ENCODE measurements at places on chromosomes 6 and 20. TPM values are rescaled to one million over a fixed set of nuclear protein-coding genes. Genes with fewer than 3 reads are reported as not detected.

Gene FAM110A
- polyA plus RNA-seq = 15.4 TPM

Gene COL10A1
- polyA plus RNA-seq = not detected

Gene MAFB
- polyA plus RNA-seq = 0.07 TPM

Gene OPRL1
- polyA plus RNA-seq = 0.68 TPM

Gene PRKN
- polyA plus RNA-seq = 0.50 TPM

Gene HLA-DRB5
- 0.46 TPM for polyA plus RNA-seq

Gene PCNA
- polyA plus RNA-seq = 71.9 TPM

Gene TFAP2A
- not detected for polyA plus RNA-seq

Gene METTL24
- polyA plus RNA-seq = 0.69 TPM

Gene MYB
- 0.35 TPM for polyA plus RNA-seq

Gene MCHR2
- not detected for polyA plus RNA-seq

Gene PBOV1
- polyA plus RNA-seq = not detected

Gene EMILIN3
- not detected for polyA plus RNA-seq

DNA sequence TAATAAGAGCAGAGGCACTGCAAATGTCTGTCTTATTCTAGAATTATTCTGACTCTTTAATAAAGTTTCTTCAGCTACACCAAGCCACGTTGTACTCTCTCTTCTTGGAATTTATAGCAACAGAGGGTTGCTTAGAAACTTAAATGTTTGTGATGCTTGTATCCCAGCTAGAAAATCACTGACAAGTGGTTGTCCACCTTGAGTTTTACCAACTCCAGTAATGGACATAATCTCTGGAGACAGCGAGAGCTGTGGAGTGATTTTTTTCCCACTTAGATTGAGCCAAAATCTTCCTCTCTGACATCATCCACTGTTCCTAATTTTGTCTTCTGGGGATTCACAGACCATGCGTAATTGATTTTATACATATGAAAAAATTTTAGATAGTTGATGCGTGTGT is 8.0 kb downstream of the ECT2L start:
- no peak for DNase-seq

DNA sequence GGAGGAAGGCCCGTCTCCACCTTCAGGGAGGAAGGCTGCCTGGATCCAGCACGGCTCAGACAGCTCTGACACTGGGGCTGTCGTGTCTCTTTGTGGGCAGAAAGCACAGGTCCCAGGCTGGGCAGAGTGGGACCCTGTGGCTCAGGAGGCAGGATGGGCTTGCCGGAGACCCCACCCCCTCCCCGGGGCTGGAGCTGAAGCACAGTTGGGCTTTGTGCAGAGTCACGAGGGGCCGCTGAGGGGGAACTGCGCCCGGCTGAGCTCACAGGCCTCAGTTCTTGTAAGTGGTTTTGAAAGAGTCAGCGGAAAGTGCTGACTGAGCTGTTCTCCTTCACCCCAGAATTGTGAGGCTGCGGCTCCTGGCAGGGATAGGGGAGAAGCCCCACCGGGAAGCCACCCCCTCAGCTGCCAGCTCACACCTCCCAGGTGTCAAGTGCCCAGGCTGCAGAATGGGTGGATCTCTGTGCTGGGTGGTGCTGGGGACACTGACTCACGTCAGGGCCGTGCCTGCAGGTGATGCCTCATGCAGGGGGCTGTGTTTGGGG is 145.5 kb upstream of the RNF24 start:
- DNase-seq = no peak

- no peak for DNase-seq
Measured at GRCh38 chr6:9485992-9486391, 928.9 kb downstream of the TFAP2A start.

DNA sequence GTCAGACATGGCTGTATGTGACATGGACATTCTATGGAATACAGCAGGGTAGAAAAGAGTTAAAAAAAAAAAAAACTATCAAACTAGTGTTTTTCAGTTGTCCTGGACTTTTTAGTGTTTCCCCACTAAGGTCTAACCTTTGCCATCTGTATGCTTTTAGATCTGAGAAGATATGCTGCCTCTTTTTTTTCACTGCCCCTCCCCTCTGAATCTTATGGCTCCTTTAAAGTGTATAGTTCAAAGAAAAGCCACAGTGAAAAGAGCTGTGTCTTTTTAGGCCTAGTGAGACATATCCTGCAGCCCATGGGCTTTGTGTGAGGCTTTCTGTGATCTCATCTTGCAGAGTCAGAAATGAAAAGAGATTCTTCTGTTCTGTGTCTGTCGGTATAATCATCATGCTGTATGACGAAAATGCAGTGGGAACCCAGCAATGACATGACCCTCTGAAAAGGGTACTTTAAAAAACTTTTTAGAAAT is 29.3 kb downstream of the ADGRG6 start:
- DNase-seq = no peak

GRCh38 chr20:24612799-24613775 is 143.7 kb downstream of the SYNDIG1 start:
- DNase-seq = no peak

- peak; percentile 74 for DNase-seq
Measured at GRCh38 chr20:37095108-37095598, 644 bp downstream of the RBL1 start.

DNA sequence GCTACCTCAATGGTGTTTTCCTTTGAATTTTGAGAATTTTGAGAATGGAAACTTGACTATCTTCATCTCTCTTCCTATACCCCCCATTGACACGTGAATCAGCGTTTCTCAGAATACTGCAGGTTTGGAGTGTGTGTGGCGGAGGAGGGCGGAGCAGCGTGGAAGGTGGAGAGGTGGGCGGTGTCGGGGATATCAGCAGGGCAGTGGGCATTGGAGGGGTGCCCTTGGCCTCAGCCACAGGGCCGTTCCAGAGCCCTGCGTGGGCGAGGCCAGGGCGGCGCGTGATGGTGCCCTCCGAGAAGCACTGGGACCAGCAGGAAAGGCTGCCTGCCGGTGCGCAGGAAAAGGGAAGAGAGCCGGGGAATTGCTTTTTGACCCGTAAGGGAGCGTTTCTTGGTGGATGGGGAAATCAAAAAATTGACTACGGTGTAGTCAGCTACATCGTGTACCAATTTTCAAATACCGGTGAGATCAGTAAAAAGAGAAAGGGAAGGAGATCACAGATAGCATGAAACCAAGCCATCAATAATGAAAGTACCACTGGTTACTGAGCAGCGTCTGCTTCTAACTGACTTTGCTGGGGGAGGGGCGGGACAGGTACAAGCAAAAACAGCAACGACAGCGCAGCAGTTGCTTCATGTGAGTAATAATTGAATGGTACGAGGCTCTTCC is 82.7 kb upstream of the DUSP22 start:
- peak; percentile 51 for DNase-seq

DNA sequence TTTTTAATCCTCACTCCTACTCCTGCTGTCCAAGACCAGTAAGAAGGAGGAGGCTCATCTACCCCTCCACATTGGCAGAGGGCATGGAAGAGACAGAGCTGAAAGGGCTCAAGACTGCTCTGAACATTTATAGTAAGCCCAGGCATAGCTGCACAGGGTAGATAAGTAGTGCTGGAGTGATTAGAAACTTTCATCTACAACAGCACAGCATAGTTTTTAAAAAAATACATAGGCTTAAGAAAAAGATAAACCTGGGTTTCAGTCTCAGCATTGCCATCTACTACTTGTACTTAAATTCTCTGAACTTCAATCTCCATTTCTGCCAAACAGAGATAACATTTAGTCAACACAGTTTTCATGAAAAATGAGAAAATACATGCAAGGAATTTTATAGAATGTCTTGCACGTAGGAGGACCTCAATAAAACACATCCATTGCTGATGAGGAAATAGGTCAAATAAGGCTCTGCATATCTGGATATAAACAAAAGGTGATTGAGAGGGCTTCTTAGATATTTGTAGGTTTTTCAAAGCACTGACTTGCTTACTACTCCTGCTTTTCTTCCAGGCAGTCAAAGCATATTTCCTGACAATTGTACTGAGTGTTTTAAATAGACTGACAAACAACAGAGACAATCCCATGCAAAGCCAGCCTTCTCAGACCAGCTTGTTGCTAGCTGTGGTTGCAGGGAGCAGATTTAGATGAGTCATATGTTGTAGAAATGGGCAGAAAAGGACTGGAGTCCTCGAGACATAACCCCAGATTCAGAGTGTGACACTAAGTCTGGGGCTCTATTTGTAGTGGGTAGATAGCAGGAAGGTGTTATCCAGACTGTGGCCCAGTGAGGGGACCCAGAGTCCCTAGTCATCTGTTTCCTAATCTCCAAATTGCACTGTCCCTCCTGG is 107.4 kb upstream of the TAB2 start:
- DNase-seq = no peak

GRCh38 chr6:163165922-163166321 is 248.6 kb upstream of the QKI start:
- no peak for DNase-seq

DNA sequence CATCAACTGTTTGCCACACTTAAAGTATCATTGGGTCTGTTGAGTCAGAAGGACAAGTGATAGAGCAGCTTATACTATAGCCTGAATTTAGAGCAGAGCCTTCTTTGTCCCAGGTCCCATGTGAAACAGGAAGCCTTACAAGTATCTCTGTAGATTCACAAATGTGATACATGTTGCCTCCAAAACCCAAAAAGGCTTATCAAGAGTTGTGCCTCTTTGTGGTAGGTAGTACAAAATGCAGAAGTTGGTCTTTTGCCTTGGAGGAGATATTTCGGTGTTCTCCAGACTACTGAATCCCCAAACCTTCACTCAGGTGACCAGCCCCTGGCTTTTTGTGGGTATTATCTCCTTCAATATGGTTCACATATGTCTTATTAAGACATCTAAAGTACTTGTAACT is 172.8 kb upstream of the PROKR2 start:
- DNase-seq = no peak

- DNase-seq = no peak
Measured at GRCh38 chr6:8434727-8435092, 635 bp downstream of the SLC35B3 start.

- DNase-seq = no peak
Measured at GRCh38 chr6:145669627-145670034, 65.7 kb downstream of the EPM2A start.

GRCh38 chr6:71412559-71413140 is 124.0 kb downstream of the OGFRL1 start:
- no peak for DNase-seq

DNA sequence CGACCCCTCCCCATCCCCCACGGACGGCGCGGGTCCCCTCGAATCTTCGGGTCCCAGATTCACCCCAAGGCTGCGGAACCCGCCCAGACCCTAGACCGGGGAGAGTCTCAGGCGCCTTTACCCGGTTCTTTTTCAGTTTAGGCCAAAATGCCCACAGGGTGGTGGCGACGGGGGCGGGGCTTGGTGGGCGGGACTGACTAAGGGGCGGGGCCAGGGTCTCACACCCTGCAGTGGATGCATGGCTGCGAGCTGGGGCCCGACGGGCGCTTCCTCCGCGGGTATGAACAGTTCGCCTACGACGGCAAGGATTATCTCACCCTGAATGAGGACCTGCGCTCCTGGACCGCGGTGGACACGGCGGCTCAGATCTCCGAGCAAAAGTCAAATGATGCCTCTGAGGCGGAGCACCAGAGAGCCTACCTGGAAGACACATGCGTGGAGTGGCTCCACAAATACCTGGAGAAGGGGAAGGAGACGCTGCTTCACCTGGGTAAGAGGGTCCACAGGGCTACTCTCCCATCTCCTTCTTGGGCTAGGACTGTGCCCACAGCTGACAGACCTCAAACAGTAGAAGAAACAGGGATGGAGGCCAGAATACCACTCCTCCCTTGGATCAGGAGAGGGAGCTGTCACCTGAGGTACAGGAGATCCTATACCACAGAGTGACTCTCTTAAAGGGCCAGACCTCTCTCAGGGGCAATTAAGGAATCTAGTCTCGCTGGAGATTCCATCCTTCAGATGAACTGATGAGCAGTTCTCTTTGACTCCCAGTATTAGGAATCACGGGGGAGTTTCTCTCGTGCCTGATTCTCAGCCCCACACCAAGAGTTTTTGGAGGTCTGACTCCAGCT is 942 bp downstream of the HLA-E start:
- DNase-seq = peak; percentile 75

GRCh38 chr20:5511082-5511481 is 194.3 kb upstream of the PROKR2 start:
- DNase-seq = no peak

GRCh38 chr6:66357781-66358180 is 650.8 kb upstream of the EYS start:
- no peak for DNase-seq

- DNase-seq = no peak
Measured at GRCh38 chr20:4710106-4710475, 11.6 kb upstream of the PRND start.

DNA sequence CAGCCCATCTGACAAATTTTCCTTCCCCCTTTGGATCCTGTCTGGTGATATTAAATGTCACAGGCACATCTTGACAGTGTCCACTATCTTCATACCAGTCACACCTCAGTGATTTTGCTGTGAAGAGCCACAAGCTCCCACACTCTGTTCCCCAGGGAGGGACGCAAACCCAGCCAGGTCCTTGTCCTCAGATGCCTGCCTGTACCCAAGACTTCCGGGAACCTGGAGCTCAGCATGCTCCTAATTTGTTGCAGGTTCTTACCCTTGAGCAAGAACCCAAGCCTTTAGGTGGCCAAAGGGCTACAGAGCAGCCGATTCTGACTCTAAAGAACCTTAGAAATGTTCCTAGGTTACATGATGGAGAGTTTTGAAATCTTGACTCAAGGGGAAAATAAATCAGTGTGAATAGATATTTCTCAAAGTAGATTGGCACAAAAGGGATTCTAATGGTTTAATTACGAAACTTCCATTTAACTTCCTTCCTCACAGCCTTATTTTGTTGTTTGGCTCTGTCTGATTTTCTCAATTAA is 66.2 kb upstream of the MTHFD1L start:
- no peak for DNase-seq

DNA sequence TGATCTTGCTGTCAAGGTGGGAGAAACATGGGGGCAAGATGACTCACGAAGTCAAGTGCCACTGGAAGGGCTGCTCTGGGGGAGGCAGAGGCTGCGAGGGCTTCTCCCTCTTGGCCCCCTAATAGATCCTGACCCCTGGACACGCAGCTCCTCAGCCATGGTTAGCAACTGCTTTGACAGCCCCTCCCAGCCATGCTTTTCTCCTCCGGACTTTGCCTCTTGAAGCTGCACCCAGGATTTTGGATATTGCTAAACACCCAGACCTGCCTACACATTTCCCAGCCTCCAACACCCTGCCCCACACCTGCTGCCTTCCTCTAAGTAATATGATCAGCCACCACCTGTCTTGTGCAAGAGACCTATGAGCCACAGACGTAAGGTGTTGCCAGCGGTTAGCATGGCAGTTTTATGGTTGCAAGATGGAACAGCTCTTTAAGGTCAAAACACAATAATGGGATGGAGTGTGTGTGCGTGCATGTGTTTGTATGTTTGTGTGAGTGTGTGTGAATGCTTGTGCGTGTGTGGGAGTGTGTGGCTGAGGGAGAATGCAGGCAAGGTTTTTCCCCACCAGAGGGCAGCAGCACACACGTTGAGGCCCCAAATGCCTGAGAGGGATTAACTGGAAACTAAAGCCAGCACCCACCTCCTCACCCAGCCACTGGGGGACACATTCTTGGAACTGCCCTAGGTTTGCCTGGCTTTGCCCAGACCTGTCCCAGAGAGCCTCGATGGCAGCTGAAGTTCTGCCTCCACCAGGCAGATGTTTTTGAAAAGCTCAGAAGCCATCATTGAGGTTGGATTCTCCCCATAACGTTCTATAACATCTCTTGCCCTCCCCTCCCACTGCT is 2.5 kb downstream of the IP6K3 start:
- DNase-seq = peak; percentile 66
